ENCODE measurements at places on chromosomes 7 and 10.
A peak's percentile ranks its signal among the peaks of the same experiment; 100 is the strongest.

DNA sequence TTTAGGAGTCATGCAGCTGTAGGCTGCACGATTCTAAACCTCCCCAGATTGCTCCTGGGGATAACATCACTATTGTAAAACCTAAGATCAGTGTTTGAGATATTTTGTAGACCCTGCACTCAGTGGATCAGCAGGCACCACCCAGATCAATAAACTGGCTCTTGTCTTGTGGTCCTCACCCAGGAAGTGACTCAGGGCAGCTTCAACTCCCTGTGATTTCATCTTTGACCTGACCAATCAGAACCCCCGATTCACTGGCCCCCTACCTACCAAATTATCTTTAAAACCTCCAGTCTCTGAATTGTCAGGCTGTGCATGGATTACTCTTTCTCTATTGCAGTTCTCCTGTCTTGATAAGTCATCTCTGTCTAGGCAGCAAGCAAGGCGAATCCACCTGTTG is 25.7 kb downstream of the ARL5B start:
- no peak for DNase-seq

GRCh38 chr10:84946904-84947303 is 618.5 kb downstream of the CCSER2 start:
- DNase-seq: no peak

DNA sequence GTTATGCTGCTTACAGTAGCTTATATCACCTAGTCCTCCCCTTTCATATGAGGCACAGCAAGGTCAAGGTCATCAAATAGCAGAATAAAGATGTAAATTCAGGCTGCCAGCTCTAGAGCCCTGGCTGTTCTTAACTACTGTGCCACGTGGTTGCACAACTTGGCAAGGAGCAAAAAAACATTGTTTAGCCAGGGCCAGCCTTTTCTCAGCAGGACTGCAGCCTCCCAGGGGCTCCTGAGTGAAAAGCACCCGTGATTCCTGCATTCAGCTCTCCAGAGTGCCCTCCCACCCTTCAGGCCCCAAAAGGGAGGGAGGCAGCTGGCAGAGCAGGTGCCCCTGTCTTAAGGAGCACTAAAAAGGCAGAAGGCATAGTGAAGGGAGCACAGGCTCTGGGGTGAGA is 31.8 kb upstream of the TM9SF3 start:
- DNase-seq: peak; percentile 12

DNA sequence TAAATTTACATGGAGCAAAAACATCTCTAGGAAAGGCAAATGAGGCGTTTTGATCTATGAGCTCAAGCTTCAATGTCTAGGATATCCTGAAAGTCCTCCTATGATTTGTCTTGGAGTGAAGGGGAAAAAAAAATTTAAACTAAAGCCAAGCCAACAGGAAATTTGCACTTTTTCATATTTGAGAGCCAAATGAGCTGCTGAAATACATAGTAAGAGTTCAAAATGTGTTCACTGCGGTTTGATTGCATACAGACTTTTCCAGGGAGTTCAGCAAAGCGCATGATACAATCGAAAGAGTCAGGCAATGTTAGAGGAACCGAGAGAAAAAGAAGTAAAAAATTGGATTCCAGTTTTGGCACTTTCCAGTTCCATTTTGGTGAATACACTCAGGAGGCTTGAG is 633.4 kb upstream of the MGMT start:
- DNase-seq: no peak

DNA sequence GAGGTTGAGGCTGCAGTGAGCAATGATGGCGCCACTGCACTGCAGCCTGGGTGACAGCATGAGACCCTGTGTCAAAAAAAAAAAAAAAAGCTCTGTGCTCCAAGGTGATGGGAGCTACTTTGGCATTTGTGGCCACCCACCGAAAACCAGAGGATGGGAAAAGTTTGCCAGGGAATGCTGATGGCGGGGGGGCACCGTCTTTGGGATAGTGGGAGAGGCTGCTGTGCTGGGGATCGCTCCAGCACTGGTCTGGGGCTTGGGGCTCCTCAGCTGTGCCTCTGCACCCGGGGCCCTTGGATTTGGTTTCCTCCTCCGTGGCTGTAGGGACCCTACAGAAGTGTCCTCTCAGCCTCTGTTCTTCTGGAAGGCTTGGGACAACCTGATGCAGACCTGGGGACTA is 11.7 kb upstream of the RAMP3 start:
- DNase-seq: no peak

DNA sequence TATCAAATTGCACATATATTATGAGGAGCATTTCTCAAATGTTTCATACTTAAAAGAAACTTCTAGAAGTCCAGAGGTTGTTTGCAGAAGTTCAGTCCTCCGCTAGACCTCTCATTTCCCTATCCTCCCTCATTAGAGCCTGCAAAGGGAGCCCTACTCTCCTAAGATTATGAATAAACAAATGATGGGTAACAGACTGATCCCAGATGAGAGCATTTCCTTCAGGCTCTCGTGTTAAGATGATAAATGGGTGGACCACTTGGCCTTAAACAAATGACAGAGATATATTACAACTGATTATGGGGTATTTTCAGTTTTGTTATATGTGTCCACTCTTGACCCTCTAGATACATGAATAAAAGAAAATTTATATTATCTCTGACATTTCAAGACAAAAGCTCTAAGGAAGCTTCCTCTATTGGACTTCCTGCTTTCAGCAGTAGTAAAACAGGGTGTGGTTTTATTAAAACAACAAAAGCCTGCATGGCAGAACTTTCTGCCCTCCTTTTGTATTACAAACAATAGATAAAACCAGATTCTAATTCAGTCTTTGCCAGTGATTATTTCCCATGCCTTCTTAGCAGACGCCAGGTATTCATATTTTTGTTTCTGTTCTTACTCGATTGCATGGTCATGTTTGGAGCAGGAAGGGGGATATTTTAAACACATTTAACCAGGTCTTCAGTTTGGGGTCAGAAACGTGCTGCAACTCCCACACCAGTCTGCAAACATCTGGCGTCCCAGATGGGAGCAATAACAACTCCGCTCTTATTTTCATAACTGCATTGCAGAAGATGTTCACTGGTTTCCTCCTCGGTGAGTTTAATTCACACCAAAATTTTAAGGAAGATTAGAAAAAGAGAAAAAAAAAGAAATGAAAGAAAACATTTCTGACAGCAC is 52.4 kb upstream of the FAM204A start:
- DNase-seq: no peak

DNA sequence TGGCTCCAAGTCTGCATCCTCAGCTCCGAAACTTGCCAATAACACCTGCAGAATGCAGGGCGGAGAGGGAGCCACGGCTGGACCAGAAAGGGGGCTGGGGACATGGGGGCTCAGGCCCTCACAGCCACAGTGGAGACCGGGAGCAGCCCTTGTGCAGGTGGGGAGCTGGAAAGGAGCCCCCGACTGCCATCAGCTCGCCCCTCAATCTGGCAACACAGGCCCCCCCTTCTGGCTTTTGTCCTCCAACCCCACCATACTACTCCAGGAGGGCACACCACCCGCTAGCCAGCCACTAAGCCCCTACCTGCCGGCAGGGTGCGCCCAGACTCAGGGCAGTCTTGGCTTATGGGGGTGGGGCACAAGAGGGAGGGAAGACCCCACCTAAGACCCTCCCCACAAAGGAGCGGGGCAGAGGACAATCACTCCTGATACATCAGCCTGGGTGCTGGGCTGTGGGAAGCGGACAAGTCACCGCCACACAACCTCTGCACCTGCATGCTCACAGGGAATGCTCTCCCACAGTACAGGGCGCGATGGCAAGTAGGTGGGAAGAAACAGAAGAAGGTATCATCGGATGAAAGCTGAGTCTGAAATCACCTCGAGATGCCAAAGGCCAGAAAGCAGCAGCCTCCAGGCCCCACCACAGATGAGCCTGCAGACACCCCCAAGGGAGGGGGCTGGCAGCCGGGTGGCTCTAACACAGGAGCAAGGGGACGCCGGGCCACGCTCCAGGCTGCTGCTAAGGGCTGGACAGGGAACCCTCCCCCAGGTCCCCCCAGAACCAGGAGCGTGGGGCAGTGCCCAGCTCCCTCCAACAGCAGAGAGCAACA is 265.3 kb downstream of the ELFN1 start:
- no peak for DNase-seq

- DNase-seq: peak; percentile 46
These were observed at the start of gene AMPH for GRCh38 chr7:38630720-38631673. Gene AMPH, minus strand, starts transcription at chr7:38631373. Its CDS starts 22 bp downstream, at chr7:38631351.

- DNase-seq: no peak
These were observed 896 bp upstream of the GNG11 start for GRCh38 chr7:93920496-93921182.

- no peak for DNase-seq
These were observed 3.6 kb downstream of the TMEM254 start for GRCh38 chr10:80081801-80082750.

DNA sequence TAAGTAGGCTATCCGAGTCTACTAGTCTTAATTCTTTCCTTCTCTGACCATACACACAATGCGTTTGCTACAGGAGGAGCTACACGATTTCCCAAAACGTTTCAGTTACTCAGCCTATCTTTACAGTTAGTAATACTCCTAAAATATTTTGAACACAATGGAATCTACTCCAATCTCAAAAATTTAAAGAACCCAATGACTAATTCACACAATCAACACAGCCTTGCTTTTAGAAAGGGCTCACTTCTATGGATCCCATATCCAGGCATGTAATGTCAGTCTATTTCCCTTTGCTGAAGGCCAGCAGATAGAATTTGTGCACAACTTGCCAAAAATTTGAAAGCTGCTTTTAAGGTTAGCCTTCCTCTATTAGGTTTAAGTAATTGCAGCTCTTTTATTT is 107.2 kb downstream of the VPS41 start:
- DNase-seq: no peak

DNA sequence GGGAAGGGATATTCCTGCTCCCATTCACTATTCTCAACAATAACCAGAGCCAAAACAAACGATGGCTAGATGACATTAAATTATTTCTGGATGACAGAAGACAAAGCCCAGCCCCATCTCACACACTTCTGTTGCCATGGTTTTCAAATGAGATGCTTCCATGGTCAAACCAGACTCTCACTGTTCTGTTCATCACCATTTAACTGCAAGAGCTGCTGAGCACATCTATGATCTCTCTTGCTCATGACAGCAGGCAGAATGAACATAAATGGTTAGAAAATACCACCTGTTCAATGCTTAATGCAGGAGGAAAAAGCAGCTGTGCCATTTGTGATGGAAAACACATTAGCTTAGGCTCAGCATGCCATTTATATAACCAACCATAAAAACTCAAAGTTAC is 758.6 kb upstream of the ZWINT start:
- no peak for DNase-seq

DNA sequence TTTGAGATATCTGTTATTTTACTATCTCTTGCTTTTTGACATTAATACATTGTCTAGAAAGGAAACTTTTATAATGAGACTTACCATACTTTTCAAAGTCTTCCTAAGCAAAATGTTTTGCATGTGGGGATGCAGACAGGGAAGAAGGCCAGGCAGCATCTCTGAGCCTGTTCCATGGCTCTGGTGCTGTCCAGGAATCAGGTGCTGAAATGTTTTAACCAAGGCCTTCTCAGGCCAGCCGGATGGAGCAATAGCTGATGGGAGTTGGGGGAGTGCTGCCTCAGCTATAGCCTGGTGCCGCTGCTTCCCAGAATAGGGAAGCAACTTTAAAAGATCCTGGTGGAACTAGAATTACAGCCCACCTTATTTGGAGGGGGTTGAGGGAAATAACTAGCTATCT is 38.5 kb downstream of the CRTAC1 start:
- no peak for DNase-seq

DNA sequence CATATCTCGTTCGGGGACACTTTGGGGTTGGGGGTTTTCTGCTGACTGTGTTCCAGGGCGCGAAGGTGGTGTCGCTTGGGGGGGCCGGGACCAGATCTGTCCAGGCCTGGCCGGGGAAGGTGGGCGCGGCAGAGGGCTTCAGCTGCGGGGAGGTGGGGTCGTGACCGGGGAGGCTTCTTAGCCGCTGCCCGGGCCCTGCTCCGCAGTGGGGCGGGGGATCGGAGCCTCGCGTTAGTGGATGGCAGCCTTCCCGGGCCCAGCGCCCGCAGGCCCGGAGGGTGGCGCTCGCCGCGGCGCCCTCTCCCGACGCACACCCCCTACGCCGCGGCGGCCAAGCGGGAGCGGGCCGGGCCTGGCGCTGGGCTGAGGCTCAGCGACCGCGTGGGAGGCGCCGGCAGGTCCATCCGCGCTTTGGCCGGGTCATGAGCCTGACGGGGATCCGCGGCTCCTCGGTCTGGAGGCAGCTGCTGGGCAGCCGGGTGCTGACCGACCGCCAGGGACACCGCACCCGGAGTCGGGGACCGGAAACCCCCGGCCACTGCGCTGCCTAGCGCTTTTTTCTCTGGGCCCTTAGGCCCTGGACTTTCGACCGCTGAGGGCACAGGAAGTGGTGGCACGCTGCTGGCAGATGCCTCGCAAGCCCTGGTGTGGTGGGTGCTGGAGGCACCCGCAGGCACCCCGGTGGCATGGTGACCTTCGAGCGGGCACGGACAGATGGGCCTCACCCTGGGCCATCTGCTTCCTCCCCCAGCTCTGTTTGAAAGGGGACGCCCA is 1.2 kb downstream of the AGAP3 start:
- peak; percentile 66 for DNase-seq

DNA sequence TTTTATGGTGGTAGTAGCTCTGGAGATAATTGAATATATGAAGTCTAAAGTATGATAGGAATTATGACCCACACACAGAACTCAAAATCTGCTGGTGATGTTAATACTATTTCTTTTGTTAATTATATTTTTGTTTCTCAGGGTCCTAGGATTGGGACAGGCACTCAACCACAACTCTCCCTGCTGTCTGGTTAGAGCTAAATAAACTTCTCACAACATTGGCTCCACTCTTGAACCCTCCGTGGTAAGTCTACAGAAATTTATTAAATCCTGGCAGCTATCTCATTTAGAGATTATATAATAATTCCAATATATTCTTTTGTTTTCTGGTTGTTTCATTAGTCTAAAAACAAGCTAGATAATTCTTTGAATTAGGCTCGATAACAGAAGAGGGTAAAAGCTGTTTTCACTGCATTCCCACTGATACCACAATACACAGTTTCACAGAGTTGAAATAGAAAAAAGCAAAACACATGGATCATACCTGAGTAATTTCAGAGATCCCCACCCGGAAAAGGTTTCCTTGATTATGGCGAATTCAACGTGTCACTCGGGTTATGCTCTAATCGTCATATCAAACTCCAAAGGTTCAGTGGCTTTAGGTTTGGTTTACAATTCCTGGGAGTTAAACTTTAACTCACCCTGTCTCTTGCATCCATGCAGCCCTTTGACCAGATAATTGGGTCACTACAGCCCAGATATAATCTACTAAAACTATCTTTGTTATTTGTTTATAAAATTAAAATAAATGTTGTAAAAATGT is at the start of gene A1CF:
Gene A1CF (minus strand): TSS at position 531 of the 763 bp plus-strand sequence. CDS start 25,687 bp downstream, outside the sequence.
- DNase-seq: no peak

- DNase-seq: no peak
These were observed 3.8 kb upstream of the NRCAM start for GRCh38 chr7:108459922-108460551.

GRCh38 chr10:89256340-89256739 is 4.8 kb upstream of the LIPA start:
- no peak for DNase-seq

DNA sequence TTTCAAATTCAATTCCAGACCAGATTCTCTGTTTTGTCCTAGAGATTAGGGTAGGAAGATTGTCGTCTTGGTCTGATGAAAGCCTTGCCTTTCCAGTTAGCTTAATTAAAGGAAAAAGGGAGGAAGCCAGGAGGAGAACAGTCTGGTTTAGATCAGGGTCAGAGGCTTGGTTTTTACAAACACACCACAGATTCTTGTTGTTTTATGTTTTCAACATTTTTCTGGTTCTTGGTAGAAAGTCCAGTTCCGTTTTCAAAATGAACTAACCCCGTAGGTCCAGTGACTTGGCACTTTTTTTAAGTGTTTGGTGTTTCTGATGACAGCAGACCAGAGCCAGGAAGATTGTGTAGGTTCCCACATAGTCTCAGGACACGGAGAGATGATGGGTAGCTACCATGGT is 167.1 kb upstream of the INHBA start:
- no peak for DNase-seq
